Calu3 (cell line): ENCODE measurements at places on chromosomes 5 and 9.

DNA sequence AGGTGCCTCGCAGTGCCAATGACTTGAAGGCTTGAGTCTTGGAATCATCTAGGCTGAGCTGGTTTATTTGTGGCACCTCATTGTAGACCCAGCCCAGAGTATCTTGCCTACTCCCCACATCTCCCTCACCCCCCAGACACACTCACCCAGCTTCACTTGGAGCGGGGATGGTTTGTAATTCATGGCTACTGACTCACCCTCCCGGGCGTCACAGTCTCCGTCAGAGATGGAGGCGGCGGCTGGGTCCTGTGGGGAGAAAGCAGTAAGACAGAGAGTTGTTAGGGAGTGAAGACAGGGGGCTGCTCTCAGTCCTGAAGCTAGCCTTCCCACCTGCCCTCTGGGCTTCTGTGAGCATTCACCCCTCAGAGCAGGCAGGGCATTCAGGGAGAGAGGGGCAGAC, 29.0 kb upstream of the MYORG start:
- DNase-seq, result no peak

DNA sequence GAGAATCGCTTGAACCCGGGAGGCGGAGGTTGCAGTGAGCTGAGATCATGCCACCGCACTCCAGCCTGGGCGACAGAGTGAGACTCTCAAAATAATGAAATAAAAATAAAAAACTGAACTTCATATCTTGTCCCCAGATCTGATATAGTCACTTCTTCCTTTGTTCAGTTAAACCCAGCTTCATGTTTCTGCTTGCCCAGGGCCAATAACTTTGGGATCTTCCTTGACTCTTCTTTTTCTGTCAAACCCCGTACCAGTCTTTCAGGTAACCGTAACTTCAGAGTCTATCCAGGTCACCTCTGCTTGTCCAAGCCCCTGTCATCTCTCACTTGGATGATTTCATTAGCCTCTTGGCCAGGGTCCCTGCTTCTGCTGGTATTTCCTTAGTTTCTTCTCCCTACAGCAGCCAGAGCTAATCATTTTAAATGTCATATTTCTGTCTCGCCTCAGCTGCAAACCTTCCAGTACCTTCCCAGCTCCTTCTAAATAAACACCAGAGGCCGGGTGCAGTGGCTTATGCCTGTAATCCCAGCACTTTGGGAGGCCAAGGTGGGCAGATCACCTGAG, 19.7 kb upstream of the ABL1 start:
- no peak for DNase-seq

DNA sequence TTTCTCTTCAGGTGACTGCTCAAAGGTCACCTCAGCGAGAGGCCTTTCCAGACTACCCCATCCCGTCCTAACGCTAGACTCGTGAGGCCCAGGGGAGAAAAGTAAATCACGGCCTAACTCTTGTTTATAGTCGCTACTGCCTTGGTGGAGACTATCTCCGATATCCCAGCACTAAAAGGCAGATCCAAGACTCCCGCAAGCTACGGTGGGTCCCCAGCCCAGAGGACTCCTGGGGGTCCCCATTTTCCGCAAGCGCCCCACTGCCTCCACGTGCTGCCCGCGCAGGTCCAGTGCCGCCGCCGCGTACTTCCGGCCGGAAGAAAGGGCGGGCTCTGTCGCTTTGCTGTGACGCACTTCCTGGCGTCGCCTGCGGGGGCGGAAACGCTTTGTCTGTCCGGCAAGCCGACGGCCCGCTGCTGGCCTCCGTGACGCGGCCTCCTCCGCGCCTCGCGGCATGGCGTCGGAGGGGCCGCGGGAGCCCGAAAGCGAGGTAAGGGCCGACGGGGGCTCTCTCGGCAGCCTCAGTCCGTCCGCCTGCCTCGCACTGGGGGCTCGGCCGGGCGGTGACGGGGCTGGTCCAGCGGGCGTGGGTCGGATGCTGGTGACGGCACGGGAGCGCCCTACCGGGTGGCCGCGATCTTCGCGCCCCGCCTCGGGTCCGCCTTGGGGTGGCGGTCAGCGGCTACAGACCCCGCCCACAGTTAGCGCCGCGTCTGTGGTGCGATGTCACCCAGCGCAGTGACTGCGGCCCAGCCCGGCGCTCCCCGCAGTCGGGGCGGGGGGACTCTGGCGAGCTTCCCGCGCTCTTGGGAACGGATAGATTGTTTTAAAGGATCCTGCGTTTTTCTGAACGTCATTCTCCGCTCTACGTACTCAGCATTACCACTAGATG, at the start of gene SECISBP2:
SECISBP2 (plus strand) TSS at position 378 of the 892 bp plus-strand sequence; CDS start at position 455, 77 bp downstream.
- DNase-seq, result peak; percentile 93

DNA sequence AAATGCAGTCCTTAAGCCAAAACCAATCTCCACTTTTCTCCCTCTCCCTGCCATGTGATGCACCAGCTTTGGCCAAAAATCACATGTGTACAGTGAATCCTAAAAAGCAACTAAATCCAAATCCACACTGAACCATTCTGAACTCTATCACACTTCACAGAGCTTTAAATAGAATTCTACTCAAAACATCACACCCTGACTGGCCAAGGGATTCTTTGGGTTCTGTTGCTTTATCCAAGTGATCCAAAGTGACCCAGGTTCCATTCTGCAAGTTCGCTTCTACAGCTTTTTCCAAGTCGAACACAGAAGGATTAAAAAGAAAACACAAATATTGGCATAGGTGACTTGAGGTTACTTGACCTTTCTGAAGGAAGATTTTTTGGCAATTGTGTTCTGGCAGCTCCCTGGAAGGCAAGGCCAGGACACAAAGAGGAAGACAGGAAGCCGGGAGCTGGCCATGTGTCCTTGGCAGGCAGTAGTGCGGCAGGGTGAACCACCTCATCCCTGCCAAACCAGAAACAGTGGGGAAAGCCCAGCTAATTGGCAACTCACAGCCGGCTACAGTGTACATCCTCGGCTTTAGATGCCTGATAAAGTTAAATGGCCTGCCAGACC, 115.0 kb downstream of the NFIB start:
- DNase-seq, result no peak

DNA sequence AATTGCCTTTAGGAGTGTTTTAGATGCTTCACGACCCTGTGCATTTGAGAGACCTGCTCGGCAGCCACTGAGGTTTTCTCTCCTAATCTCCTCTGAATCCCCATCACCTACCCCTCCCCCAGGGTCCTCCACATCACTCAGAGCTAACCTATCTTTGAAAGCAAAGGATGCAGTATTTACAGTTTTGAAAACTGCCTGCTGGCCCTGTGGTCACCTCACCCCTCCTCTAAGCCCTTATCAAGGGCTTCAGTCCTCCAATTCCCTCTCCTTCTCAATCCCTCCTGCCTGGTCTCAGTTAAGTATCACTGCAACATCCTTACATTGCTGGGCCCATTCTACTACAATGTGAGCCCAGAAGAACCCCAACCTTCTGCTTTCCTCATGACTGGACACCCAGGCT, 4.6 kb downstream of the RPP25L start:
- no peak for DNase-seq

GRCh38 chr5:159240301-159240870, 22.7 kb upstream of the UBLCP1 start:
- no peak for DNase-seq

- no peak for DNase-seq
These were observed 203.0 kb downstream of the SEC61B start for GRCh38 chr9:99425124-99425523.

GRCh38 chr9:92422611-92423338, 1.5 kb downstream of the OMD start:
- no peak for DNase-seq

GRCh38 chr5:138330813-138331448, 673 bp downstream of the CDC25C start:
- no peak for DNase-seq

- DNase-seq, result peak; percentile 24
These were observed 110.8 kb downstream of the HMHB1 start for GRCh38 chr5:143922718-143923117.

- no peak for DNase-seq
These were observed 246.5 kb downstream of the SYK start for GRCh38 chr9:91047993-91048607.

DNA sequence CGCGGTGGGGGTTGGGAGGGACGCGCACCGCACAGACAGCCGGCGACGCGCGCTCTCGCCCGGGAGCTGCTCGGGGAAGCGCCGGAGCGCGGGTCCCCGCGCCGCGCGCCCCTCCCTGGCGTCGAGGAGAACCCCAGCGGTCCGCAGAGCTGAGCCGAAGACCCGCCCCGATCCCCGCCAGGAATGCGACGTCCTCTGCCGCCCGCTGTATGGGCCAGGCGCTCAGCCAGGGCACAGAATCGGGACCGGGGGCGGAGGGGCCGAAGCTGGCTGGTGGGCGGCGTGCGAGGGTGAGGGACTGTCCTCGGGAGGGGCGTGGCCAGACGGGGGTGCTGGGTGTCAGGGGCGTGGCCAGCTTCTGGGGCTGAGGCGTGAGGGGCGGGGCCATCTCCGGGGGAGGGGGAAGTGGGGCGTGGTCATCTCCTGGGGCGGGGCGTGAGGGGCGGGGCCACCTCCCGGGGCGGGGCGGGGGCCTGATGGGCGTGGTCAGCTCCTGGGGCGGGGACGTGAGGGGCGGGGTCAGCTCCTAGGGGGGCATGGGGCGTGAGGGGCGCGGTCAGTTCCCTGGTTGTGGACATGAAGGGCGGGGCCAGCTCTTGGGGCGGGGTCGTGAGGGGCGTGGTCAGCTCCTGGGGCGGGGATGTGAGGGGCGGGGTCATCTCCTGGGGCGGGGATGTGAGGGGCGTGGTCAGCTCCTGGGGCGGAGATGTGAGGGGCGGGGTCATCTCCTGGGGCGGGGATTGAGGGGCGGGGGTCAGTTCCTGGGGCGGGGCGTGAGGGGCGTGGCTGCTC, 965 bp downstream of the PTGDS start:
- DNase-seq, result peak; percentile 46
